ENCODE measurements at places on chromosomes 2 and 18. TPM values are rescaled to one million over a fixed set of nuclear protein-coding genes. Genes with fewer than 3 reads are reported as not detected.

DNA sequence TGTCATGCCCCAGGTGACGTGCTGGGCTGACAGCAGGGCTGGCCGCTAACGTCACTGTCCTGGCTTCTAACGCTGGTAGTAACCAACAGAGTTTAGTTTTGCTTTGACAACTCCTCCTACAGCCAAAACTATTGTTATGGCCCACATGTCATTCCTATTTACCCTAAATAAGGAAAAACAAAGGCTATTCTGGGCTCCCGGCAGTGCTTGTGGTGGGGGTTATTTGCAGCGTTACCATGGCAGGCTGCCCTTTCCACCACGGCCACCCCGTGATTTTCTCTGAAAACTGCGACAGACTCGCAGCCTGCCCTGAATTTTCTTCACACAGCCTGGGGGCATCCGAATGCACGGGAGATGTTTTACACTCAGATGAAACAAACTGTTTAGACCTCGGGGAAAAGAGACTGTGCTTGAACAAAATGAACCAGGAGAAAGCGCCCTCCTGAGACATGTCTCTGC lies 115.2 kb downstream of the FAM210A start:
- no peaks in the 10 kb centered on the region for H3K27me3 ChIP-seq
- no peak for DNase-seq
- peaks cover 82% of the 10 kb centered on the region for H3K4me1 ChIP-seq

DNA sequence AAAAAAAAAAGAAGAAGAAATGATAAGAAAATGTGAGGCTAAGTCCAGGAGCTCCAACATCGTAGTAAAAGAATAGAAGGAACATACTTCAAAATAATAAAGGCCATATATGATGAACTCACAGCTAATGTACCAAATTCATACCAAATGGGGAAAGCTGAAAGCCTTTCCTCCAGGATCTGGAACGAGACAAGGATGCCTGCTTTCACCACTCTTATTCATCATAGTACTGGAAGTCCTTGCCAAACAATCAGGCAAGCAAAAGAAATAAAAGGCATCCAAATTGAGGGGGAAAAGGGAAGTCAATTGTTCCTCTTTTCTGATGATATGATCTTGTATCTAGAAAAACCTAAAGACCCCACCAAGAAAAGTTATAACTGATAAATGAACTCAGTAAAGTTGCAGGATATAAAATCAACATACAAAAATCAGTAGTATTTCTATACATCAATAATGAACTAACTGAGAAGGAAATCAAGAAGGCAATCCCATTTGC lies 170.6 kb downstream of the METTL4 start:
- no peak overlapping the region for H3K4me3 ChIP-seq
- no peak overlapping the region for H3K27ac ChIP-seq
- peaks cover 2% of the 10 kb centered on the region for H3K27me3 ChIP-seq
- no peaks in the 10 kb centered on the region for H3K36me3 ChIP-seq

GRCh38 chr2:122670897-122671296 lies 915.4 kb downstream of the TSN start:
- H3K36me3 ChIP-seq = no peaks in the 10 kb centered on the region
- H3K27me3 ChIP-seq = no peaks in the 10 kb centered on the region
- no peaks in the 10 kb centered on the region for H3K4me1 ChIP-seq
- no peak for DNase-seq

GRCh38 chr2:171985076-171985475 lies 14.7 kb upstream of the METAP1D start:
- no peak for DNase-seq
- H3K36me3 ChIP-seq = peaks cover 20% of the 10 kb centered on the region
- H3K4me3 ChIP-seq = no peak overlapping the region
- no peak overlapping the region for H3K27ac ChIP-seq
- no peaks in the 10 kb centered on the region for H3K27me3 ChIP-seq
- H3K4me1 ChIP-seq = no peaks in the 10 kb centered on the region

DNA sequence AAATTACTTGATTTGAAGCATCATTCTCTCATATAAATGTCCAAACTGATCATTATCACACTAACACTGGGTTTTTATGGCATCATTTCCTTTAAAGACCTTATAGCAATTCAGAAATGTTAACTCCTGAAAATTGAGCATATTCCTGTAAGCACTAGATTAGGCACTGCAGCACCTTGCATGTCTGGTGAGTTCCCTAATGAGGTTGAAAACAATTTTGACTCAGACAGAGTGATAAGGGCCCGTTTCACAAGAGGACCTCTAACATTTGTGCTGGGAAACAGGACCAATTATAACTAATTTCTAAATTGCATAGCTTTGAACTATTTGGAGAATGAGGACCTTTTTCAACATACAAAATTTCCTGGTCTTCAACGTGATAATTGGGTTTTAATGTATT lies 69.9 kb downstream of the OSBPL6 start:
- no peaks in the 10 kb centered on the region for H3K36me3 ChIP-seq
- H3K4me1 ChIP-seq = peaks cover 1% of the 10 kb centered on the region
- H3K27me3 ChIP-seq = no peaks in the 10 kb centered on the region
- H3K27ac ChIP-seq = no peak overlapping the region
- DNase-seq = no peak

- H3K27ac ChIP-seq = no peak overlapping the region
- no peaks in the 10 kb centered on the region for H3K4me1 ChIP-seq
- H3K27me3 ChIP-seq = no peaks in the 10 kb centered on the region
- DNase-seq = no peak
Observed at GRCh38 chr2:59752512-59752911, 800.9 kb downstream of the BCL11A start.

DNA sequence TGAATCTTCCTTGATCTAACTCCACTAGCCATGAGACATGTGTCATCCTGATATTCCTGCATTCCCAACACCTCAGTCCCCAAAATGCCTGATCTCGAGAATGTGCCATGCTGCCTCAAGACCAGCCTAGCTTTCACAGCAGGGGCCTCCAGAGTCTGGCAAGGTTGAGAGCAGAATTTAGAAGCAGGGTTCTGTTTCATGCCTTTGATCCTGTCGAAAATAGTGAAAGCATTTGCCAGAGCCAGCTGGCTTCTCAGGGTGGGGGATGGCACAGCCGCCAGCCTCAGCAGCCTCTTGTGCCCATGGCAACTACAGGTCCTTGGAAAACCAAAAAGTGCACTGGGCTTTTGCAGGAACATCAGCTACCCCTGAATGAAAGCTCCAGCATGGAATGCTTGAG lies 143.5 kb downstream of the RTN4 start:
- no peak overlapping the region for H3K4me3 ChIP-seq
- H3K27ac ChIP-seq = no peak overlapping the region
- no peak for DNase-seq
- H3K36me3 ChIP-seq = no peaks in the 10 kb centered on the region

- no peak overlapping the region for H3K4me3 ChIP-seq
- H3K27ac ChIP-seq = no peak overlapping the region
- no peak for DNase-seq
- H3K27me3 ChIP-seq = no peaks in the 10 kb centered on the region
- no peaks in the 10 kb centered on the region for H3K4me1 ChIP-seq
Observed at GRCh38 chr2:123035541-123035940, 989.5 kb upstream of the CNTNAP5 start.

- no peak overlapping the region for H3K4me3 ChIP-seq
- H3K27ac ChIP-seq = no peak overlapping the region
- no peak for DNase-seq
- H3K27me3 ChIP-seq = no peaks in the 10 kb centered on the region
- H3K36me3 ChIP-seq = no peaks in the 10 kb centered on the region
Observed at GRCh38 chr2:165120740-165121467, 82.9 kb downstream of the SCN3A start.

- no peak overlapping the region for H3K4me3 ChIP-seq
- H3K36me3 ChIP-seq = no peaks in the 10 kb centered on the region
- H3K27ac ChIP-seq = no peak overlapping the region
- peaks cover 20% of the 10 kb centered on the region for H3K4me1 ChIP-seq
- DNase-seq = no peak
- peaks cover 37% of the 10 kb centered on the region for H3K27me3 ChIP-seq
Observed at GRCh38 chr2:20433946-20434553, 12.8 kb upstream of the RHOB start.

GRCh38 chr2:188193230-188193629 lies 98.4 kb upstream of the GULP1 start:
- H3K36me3 ChIP-seq = no peaks in the 10 kb centered on the region
- no peaks in the 10 kb centered on the region for H3K27me3 ChIP-seq
- H3K4me3 ChIP-seq = no peak overlapping the region
- DNase-seq = no peak

DNA sequence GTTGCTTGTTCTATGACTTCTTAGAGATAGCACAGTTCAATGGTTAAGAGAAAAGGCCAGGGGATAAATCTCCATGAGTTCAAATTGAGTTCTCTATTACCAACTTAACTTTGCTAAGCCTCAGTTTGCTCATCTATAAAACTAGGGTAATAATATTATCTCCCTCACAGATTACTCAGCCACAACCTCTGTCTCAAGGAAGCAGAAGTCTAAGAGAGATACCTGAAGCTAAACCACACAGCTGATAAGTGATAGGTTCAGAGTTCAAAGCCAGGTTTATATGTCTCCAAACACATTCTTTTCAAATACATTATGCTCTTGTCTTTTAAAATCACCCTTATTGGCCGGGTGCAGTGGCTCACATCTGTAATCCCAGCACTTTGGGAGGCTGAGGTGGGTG lies 287.7 kb downstream of the NBAS start:
- H3K27me3 ChIP-seq = no peaks in the 10 kb centered on the region
- H3K4me1 ChIP-seq = no peaks in the 10 kb centered on the region
- peaks cover 18% of the 10 kb centered on the region for H3K36me3 ChIP-seq
- H3K4me3 ChIP-seq = no peak overlapping the region
- no peak overlapping the region for H3K27ac ChIP-seq

DNA sequence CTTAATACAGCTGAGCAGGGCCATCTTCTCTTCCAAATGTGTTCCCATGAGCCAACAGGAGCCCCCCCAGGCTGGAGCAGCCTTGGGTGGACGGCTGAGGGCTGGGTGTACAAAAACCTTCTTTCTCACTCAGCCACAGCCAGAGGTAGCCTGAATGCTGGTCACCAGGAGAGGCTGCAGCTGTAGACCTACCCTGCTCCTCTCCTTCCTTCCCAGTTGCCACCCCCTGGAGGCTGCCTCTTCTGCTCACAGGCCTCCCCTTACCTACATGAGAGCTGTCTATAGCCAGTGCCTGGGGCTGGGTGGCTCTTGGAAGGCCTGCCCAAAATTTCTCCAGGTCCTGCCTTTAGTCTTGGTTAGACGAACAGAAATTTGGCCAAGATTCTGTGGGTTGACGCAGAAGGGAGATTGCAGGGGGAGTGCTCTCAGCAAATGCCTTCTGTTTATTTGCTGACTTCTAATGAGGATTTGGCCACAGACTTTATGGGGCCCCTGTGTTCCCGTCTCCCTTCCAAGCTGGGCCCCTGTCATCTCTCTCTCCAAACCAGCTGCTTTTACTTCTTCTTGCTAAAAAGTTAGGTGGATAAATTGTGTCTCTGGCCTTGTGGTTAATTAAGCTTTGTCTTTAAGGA lies 18.3 kb downstream of the CELF4 start:
- no peak overlapping the region for H3K4me3 ChIP-seq
- no peaks in the 10 kb centered on the region for H3K36me3 ChIP-seq
- no peak for DNase-seq
- H3K27ac ChIP-seq = no peak overlapping the region
- H3K27me3 ChIP-seq = no peaks in the 10 kb centered on the region

DNA sequence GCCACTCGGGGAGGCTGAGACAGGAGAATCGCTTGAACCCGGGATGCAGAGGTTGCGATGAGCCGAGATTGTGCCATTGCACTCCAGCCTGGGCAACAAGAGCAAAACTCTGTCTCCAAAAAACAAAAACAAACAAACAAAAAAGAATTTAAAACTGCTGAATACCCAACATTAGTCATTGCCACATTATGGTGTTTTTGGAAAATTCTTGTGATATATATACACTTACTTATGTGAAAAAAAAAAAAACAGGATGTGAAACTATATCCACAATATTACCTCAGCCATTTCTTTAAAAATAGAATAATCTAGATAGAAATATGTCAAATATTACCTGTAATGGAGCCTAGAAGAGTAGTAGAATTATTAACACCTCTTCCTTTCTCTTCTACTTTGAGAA lies 288.3 kb upstream of the FN1 start:
- H3K4me1 ChIP-seq = peaks cover 7% of the 10 kb centered on the region
- H3K27me3 ChIP-seq = no peaks in the 10 kb centered on the region
- no peak overlapping the region for H3K27ac ChIP-seq
- no peak for DNase-seq
- H3K4me3 ChIP-seq = no peak overlapping the region
- no peaks in the 10 kb centered on the region for H3K36me3 ChIP-seq

DNA sequence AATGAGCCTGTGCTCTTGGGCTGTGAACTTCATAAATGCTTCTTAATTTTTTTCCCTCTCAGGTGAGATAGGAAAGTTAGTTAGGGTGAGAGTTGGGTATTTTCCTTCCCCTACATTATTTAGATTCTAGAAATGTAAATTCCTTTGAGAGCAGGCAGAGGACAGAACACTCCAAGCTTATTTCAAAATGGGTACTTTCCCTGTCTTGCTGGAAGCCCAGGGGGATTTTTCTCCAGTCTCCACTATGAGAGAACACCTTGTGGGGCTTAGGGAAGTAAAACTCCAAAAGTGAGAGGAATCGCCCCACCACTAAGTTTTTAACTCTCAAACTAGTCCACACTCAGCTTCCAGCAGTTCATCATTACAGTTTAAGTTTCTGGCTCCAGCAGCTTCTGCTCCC lies 253.2 kb upstream of the CTAGE1 start:
- no peak overlapping the region for H3K27ac ChIP-seq
- no peaks in the 10 kb centered on the region for H3K4me1 ChIP-seq
- DNase-seq = no peak
- H3K36me3 ChIP-seq = no peaks in the 10 kb centered on the region
- peaks cover 1% of the 10 kb centered on the region for H3K27me3 ChIP-seq

- H3K27ac ChIP-seq = peak overlapping the region; percentile 99
- H3K36me3 ChIP-seq = peaks cover 7% of the 10 kb centered on the region
- peaks cover 79% of the 10 kb centered on the region for H3K4me1 ChIP-seq
- no peaks in the 10 kb centered on the region for H3K27me3 ChIP-seq
Observed at GRCh38 chr2:234288974-234289455, 207.9 kb downstream of the ARL4C start.

The SPP2 gene
- not detected for total RNA-seq

The CCDC74A gene
- total RNA-seq = 3.3 TPM

DNA sequence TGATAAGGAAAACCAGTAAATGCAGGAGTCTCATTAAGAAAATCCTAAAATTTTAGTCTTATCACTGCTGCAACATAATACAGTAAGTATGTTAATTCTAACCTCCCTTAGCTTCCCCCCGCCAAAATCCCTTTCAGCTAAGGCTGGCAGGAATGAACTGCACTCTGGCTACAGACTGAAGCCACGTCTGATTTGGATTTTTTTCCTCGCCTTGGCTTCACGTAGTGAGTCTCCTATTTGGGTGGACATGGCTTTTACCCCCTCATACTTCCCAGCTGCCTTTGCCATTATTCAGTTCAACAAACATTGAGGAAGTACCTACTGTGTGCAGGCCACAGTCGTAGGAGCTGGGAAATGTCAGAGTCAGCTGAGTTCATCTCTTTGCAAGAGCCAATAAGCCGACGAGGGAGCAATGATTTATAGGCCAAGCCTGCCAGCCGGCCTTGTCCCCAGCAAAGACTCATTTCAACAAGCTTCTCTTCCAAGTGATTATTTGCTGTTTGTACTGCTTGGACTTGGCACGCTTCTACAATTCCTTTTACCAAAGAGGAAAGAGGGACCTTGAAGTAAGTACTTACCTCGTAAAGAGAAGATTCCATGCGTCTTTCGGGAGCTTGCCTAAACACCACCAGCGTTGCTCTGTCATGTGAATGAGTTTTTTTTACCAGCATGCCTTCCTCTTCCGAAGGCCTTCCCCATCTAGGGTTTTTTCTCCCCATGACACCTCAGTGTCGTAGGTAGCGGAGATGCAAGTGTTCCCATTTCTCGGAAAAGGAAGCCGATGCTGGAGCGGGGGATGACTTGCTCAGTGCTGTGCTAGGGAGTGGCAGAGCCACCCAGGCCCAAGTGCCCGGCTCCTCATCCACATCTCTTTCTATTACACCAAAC lies 138.6 kb downstream of the KLHL29 start:
- no peak for DNase-seq
- H3K27ac ChIP-seq = no peak overlapping the region
- no peaks in the 10 kb centered on the region for H3K36me3 ChIP-seq
- H3K4me1 ChIP-seq = peaks cover 6% of the 10 kb centered on the region
- H3K4me3 ChIP-seq = no peak overlapping the region

The VIT gene
- not detected for total RNA-seq
